ENCODE measurements at places on chromosomes 16 and 17.

DNA sequence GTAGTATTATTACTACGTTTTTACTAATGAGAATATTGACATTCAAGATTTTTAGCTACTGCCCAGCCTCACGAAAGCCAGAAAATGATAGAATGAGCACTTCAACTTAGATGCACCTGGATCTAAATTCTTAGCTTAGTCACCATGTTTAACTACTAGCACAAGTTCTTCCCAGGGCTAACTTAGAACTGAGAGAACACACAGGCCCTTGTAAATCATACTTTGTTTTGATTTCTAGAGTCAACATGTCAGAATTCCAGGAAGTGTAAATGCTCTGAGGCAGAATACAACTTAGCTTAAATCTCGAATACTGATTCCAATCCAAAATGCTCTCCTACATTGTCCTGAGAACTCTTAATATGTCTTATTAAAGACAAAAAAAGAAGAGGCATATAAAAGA, 6.8 kb upstream of the ACSM1 start:
- DNase-seq: no peak

DNA sequence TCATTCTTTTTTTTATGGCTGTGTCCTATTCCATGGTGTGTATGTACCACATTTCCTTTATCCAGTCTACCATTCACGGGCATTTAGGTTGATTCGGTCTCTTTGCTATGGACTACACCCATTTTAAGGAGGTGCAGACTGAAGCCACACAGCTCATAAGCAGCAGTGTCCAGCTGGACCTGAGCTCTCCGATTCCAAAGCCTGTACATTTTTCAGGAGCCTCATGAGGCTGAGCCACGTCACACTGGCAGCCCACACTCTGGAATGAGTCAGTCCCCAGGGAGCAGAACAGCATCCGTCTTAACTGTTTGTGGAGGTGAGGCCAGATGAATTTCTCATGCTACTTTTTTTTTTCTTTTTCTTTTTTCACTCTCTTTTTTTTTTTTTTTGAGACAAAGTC, 116.1 kb downstream of the C16orf95 start:
- no peak for DNase-seq

- no peak for DNase-seq
Observed at GRCh38 chr16:16997349-16997748, 473.4 kb downstream of the XYLT1 start.

DNA sequence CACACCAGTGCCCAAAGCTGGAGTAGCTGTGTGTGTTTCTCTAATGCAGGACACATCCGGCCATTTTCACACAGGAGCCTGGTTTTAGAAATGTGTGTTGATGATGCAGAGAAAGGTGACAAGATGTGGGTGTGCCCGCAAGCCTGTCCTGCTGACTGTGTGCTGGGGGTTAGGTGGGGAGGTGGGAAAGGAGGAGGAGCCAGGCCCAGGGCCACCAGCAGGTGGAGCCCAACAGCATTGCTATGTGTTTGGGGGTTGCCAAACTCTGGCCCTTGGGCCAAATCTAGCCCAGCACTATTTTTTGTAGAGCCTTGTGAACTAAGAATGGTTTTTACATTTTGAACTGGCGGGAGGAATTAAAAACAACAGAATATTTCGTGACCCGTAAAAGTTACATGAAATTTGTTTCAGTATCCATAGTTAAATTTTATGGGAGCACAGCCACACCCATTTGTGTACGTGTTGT, 61.7 kb upstream of the LGALS9 start:
- DNase-seq: no peak

DNA sequence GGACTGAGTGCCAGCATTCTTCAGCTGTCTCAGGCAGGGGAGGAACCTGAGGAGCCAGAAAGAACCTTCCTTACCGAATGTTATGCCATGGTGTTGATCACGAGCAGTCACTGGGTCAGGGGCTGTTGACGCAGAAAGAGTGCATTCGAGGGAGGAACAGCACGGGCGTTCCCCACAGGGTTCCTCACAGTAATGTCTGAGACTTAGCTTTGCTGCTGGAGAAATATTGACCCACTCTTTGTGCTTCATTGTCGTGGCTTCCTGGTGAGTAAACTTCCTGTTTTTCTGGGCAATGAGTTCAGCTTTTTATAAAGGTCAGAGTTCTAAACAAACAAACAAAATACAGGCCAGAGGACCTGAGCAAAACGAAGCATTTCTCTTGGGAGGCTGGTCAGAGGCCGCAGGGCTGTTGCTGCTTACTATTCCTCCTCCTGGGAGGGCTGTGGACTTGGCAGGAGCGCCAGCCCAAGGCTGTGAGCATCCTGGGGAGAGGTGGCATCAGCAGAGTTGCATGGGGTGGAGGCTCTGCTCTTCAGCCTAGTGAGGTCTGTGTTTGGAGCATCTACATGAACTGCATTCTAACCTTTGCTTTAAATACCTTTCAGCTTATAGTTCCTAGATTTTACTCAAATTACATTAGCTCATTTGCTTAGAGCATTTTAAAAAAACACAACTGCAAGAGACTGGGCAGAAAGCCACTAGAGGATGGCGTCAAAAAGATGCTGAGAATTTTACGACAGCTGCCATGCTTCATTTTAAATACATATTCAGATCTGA, 143.1 kb upstream of the CACNG5 start:
- DNase-seq: no peak

DNA sequence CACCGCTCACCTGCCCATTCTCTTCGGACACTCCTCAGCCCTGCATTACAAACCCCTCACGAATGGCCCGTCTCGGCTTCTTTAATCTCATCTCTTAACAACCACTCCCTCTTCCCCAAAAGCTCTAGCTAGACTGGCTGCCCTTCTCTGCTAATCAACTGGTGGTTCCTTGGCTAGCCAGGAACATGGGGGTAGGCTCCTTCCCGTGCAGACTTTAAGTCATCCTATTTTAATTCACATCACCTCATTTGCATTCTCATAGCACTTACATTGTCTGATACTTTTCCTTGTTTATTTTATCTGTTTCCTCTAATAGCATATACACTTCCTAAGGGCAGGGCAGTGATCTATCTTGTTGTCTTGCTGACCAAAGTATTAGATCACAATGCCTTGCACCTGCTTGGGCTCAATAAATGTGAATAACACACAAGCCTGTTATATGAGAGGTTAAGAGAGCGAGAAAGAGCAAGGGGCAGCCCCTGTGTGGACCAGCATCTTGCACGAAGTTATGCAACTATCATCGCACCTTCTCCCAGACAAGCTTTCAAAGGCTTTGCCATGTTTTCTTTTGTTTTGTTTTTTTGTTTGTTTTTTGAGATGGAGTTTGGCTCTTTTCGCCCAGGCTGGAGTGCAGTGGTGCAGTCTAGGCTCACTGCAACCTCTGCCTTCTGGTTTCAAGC, 9.8 kb downstream of the TP53 start:
- no peak for DNase-seq

- peak; percentile 70 for DNase-seq
Observed at GRCh38 chr17:39667945-39668924, at the start of gene PNMT. Gene PNMT (plus strand): TSS chr17:39668453. CDS start chr17:39668476, 23 bp downstream.

GRCh38 chr17:76704805-76705204, 6.0 kb downstream of the MXRA7 start:
- no peak for DNase-seq

- DNase-seq: no peak
Observed at GRCh38 chr16:82848013-82848412, 221.2 kb downstream of the CDH13 start.

DNA sequence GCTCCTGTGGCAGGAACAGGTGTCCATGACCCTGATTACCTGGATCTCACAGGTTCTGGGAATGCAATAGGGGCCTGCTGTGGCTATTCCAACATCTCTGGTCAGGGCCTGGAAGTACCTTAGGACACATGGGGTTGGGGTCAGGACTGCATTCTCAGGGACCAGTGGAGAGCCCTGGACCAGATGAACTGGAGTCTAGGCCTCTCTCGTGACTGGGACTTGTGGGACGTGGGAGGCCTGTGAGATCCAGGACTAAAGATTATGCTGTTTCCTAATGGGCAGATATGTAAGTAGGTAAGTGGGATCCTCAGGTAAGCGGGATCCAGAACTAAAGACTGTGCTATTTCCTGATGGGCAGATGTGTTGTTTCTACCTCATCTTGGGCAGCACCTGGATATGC, 16.2 kb upstream of the CD300A start:
- no peak for DNase-seq

DNA sequence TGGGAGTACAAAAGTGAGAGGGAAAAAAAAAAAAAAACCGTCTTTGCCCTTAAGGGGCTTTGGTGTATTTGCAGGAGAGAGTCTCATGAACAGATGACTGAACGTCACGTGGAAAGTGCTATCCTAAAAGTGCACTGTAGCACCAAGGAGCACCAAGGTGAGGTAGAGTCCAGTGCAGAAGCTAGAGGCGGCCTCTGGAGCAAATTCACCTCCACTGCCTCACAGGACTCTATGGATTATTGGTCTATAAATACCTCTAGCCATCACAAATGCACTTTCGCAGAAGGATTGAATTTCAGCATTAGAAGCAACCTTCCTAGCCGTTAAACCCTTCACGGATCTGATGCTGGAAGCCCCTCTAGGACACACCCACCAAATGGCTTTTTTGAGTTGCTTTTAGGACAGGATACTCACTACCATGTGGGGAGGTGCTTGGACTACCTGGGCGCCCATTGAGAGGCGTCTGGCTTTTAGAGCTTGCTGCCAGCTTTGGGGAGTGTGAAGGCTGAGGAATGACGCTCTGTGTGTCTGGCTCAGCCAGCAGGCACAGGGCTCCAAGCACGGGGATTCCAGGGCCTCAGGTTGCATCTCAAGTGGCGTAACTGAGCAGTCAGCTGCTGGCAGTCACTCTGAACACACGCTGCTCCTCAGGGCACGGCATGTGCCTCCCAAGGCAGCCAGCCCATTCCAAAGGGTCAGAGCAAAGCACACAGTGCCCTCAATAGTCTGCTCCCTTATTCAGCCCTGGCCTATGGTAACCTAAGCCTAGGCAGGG, 52.7 kb downstream of the CDRT4 start:
- DNase-seq: peak; percentile 61

DNA sequence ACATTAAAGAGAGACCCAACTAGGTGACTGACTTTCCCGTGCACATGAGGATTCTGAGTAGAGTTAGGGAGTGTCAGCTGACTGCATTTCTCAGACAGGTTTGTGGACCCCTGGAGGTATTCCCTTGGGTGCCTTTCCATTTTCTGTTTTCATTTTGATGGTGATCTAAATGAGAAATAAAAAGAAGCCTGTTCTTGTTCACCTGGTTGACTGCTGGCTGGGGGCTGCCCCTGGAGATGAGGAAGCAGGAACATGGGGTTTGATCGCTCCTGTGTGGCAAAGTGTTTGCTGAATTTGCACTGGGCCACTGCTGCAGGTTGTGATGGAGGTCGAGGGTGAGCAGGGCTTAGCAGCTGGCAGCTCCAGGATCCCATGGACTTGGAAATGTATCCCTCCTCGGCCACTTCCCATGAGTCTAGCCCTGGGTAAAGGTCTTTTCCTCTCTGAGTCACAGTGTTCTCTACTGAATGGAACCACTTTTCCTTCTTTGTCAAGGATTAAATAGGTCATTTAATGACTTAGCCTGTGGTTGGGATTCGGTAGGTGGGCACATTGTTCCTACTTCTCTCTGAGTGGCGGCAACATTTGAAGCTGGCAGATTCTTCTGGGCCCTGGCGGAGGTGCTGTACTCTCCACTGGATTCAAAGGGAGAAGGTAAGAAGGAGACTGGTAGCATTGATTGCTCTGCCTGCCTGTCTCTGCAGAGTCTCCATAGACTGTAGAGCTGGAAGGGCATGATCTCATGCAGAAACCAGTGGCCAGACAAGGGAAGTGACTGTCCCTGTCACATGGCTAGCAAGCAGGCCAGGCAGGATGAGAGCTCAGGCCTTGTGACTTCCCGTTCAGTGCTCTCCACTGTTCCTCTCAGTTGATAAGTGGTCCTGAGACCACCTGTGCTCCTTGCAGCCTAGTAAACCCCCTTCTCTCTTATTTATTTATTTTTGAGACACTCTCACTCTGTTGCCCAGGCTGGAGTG, 17.9 kb downstream of the SNX29 start:
- no peak for DNase-seq

GRCh38 chr16:58866935-58867334, 132.8 kb upstream of the GOT2 start:
- DNase-seq: no peak

GRCh38 chr16:53111078-53111791, 56.4 kb downstream of the CHD9 start:
- no peak for DNase-seq

GRCh38 chr17:51000835-51001638, 119.6 kb downstream of the SPAG9 start:
- DNase-seq: peak; percentile 36

GRCh38 chr17:68344701-68345136, 53.4 kb downstream of the ARSG start:
- DNase-seq: no peak

DNA sequence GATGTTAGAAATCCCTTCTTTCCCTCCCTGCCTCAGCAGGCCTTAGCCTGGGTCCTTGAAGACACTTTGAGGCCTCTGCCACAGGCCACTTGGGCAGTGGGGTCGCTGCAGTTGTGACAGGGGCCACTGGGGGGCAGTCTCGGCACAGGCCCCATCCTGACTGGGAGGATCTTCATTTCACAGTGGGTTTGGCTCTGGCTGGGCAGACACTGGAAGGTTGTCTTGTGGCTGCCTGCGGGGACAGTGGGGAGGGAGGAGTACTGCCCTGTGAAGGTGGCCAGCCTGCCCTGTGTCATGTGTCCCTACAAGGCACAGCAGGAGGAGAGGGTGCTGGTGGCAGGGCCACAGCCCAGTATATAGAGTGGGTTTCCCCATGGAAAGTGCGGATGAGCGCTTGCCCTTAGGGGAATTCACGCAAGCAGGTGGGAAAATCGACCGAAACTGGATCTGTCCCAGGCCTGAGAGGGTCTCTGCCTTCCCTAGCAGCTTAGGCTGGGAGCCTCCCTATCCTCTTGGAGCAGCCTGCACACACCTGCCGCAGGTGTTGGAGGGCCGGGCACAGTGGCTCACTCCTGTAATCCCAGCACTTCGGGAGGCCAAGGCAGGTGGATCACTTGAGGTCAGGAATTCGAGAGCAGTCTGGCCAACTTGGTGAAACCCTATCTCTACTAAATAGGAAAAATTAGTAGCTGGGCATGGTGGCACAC, 28.8 kb downstream of the GINS2 start:
- peak; percentile 72 for DNase-seq

DNA sequence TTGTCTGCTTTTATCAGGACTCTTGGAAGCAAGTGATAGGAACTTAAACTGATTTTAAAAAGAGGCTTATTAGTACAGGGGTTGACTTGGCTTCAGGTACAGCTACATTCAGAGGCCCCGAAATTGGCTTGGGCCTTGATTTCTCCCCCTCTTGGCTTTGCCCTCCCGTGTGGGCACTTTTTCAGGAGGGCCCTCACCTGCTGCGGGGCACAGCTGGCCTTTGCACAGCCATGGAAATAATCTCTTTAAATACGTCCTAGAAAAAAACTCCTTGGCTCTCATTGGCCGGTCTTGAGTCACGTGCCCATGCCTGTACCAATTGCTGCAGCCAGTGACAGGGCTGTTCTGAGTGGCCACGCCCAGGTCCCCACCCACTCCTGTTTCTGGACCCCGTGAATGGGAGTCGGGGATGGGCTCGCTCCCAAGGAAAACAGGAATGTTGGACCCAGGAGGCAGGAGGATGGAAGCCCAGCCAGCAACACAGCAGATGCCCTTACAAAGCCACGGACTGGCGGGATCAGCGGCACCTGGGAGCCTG, 15.0 kb downstream of the CA5A start:
- no peak for DNase-seq

- no peak for DNase-seq
Observed at GRCh38 chr17:63116228-63116627, 150.2 kb downstream of the TANC2 start.
